ENCODE measurements at places on chromosomes 5 and 9. TPM values are rescaled to one million over a fixed set of nuclear protein-coding genes. Genes with fewer than 3 reads are reported as not detected.

DNA sequence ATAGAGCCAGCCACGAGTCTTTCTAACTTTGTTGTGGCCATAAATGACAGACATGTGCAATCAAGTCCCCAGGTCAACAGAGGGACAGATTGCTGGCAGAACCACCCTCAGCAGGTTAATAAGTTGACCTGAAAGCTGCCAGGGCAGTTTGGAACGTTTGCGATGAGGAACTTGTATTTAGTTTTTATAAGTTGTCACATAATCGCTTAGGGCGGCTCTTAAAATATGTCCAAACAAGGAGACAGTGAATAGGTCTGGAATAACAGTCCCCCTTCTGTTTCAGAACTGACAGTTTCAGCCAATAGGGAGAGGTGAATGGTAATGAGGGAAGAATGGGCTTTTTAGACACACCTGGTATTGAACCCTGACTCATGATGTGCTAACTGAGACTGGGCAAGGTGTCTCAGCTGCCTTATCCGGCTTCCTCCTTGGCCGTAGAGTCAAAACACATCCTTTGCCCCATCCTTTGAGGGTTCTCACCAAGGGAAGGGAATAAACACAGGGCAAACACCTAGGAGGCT lies 33.6 kb upstream of the GABRP start:
- no peak for DNase-seq

GRCh38 chr9:107870927-107871680 lies 381.5 kb upstream of the KLF4 start:
- DNase-seq, result no peak

The CARD9 gene
- total RNA-seq, result 0.41 TPM

The OR1J2 gene
- not detected for total RNA-seq

- DNase-seq, result no peak
Observed at GRCh38 chr5:135642488-135642870, 63.7 kb upstream of the CXCL14 start.

The ASPN gene
- total RNA-seq, result not detected

- no peak for DNase-seq
Observed at GRCh38 chr5:81906086-81906485, 65.7 kb upstream of the ATG10 start.

- no peak for DNase-seq
Observed at GRCh38 chr5:94888674-94889073, 270.2 kb downstream of the SLF1 start.

DNA sequence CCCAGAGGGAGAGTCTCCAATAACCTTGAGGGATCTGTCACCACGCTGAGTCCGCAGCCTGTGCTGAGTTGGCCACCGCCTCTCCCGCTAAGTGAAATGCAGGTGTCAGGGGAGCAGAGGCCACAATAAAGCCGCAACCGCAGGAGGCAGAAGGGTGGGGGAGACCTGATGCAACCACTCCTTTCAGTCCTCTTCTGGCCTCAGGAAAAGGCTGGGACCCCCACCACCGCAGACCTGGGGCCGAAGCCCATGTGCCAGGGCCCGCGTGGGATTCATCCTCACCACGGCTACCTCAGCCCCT lies 576 bp downstream of the MAP1B start:
- DNase-seq, result peak; percentile 13

The FAM78A gene
- 73.4 TPM for total RNA-seq

- no peak for DNase-seq
Observed at GRCh38 chr9:105361873-105362272, 86.0 kb upstream of the FSD1L start.

The IFNA2 gene
- total RNA-seq, result not detected

The PHYHD1 gene
- total RNA-seq, result 10.3 TPM

The SLC36A3 gene
- total RNA-seq, result not detected

The RPS23 gene
- 2,350 TPM for total RNA-seq

The FIBCD1 gene
- total RNA-seq, result 0.33 TPM
